ENCODE measurements at places on chromosomes 11 and 22.

- peak; percentile 92 for DNase-seq
Observed at GRCh38 chr11:47924184-47924691, 56.1 kb upstream of the PTPRJ start.

GRCh38 chr11:44244639-44245310, 65.2 kb downstream of the ALX4 start:
- DNase-seq, result no peak

DNA sequence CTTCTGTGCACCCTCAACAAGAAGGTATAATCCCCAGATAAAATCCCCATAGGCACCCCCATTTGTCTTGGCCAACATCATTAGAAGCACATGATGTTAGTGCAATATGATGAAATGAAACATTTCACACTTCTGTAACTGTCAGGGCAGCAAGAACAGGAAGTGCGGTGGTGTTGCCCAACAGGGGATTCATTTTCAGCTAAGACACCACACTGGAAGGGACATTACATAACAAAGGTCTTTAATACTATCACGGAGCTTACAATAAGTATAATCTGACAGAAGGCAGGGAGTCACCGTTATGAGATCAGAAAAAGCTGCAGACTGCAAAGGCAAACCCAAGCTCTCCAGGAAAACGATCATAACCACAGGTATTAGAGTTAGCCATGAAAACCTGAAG, 2.0 kb downstream of the OR52W1 start:
- no peak for DNase-seq

- DNase-seq, result no peak
Observed at GRCh38 chr11:134452026-134452837, 40.2 kb upstream of the B3GAT1 start.

DNA sequence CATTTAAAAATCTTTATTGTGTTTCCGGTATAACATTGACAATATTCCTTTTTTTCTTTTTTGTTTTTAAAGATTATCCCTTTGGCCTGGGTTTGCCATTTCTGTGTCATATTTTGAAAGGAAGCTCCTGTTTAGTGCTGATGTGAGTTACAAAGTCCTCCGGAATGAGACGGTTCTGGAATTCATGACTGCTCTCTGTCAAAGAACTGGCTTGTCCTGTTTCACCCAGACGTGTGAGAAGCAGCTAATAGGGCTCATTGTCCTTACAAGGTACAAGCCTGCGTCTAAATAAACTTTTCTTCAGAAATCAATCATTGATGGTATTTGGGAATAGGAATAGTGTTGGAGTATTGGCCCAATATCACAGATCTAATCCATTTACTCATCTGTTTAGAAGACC, 19.8 kb downstream of the PIWIL4 start:
- no peak for DNase-seq

- DNase-seq, result no peak
Observed at GRCh38 chr22:44479662-44480061, 18.4 kb downstream of the RTL6 start.

DNA sequence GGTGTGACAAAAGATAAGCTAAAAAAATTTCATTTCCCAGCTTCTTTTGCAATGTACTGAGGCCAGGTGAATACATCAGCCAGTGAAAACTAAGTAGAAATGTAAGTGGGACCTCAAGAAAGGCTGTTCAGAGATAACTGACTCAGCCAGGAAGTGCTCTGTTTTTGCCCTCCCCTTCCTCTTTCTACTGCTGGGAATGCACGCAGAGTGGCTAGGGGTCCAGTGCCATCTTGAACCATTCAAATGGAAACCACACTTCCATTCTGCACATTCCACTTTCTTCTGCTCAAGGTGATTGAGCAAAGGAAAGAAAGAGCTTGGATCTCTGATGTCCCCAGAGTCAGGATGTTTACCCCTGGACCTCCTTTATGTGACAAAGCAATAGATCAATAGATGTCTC, 27.8 kb upstream of the LMO2 start:
- DNase-seq, result no peak

DNA sequence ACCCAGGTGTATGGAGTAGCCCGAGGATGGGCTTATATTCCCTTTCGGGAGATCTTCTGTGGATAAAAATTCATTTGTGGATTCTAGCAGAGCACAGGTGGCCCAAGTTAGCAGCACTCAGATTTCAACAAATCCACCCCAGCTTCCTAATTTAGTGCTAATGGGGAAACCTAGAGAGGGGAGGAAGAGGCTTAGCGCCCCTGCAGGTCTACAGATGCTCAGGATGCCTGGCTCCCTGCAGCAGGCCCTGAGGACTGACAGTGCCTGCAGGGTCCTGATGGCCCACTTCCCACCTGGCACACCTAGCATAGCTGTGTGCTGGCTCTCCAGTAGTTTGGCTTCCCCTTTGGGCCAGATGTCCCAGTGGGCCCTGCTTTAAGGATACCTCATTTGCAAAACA, 6.5 kb downstream of the DGAT2 start:
- DNase-seq, result no peak

DNA sequence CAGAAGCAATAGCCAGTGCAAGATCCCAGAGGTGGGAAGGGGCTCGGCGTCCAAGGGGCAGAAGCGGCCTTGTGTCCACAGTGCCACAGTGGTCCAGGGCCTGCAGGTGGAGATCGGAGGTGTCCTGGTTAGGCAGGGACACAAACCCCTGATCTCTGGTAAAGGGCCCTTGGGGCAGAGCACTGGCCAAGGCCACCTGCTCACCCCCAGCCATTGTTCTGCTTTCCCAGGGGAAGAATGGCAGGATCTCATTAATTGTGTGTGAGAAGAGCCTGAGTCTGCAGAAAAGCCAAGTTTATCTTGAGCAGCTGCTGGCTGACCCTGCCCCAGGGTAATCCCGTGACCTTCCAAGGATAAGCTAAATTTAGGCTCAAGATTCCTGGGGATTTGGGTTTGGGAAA, 3.1 kb upstream of the CLDN5 start:
- no peak for DNase-seq

- no peak for DNase-seq
Observed at GRCh38 chr11:110327508-110327907, 31.1 kb upstream of the RDX start.

GRCh38 chr11:46615756-46616155, 1.3 kb downstream of the HARBI1 start:
- no peak for DNase-seq

- no peak for DNase-seq
Observed at GRCh38 chr11:57425565-57426438, 1.1 kb downstream of the SLC43A3 start.

- no peak for DNase-seq
Observed at GRCh38 chr22:17085277-17086181, 729 bp downstream of the IL17RA start.

GRCh38 chr22:46377525-46378425, 42.3 kb downstream of the TRMU start:
- peak; percentile 56 for DNase-seq

GRCh38 chr11:68293708-68294107, 18.7 kb upstream of the LRP5 start:
- DNase-seq, result no peak

DNA sequence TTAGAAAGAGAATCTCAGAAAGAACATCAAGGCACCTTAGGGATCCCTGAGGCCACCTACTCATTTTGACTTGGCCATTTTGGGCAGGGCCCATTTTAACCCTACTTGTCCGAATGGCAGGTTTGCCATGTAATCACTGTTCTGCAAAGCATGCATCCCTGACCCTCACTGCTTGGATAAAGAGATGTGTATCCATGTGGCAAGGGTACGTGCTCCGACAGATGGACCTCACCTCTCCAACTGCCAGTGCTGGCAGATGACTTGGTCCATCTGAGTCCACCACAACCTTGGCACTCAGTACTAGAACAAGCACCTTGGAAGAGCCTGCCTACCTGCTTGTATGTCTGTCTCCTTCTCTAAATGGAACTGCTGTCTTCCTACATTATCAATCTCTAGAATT, 139.4 kb downstream of the SPATA19 start:
- DNase-seq, result no peak

DNA sequence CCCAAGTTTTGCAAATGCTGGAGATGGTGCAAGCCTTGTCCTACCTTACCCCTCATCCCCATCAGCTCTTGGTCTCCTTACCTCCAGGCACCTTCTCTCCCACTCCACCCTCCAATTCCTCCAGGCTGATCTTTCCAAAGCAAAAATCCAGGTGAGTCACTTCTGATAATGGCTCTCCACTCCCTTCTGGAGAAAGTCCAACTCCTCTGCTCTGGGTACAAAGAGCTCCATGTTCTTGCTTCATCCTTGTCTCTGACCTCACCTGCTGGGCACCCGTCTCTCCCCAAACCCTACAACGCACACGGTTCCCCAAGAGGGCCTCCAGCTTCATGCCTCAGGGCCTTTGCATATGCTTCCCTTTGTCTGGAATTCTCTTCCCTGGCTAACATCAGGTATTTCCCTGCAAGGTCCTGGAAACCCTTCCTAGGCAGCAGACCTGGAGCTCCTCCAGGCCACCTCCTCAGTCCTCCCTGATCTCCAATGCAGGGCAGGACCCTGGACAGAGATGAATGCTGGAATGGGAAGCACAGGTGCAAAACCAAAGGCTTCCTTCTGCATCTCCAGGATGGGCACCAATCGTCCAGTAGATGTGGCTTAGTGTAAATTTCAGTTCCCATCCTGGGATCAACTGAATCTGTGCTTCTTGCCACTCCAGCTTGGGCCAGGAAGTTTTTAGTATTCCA, 22.7 kb downstream of the IFT27 start:
- no peak for DNase-seq

GRCh38 chr11:90476442-90477007, 253.7 kb upstream of the CHORDC1 start:
- peak; percentile 19 for DNase-seq

DNA sequence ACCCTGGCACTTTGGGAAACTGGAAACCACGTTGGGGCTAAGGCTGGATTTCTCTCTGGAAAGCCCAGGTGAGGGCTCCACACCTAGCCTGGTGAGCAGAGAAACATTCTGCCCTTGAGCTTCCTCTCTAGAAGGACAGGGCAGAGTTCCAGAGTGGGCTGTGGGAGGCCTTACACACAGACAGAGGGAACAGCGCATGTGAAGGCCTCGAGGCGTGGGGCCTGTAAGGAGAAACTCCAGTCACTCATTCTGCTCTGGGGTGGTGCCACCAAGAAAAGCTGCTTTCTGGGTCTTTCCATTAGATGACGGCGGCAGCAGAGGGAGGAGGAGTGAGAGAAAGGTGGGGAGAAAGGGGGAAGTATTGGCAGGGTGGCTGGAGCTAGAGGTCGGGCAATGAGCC, 183.1 kb downstream of the CHST1 start:
- DNase-seq, result no peak

DNA sequence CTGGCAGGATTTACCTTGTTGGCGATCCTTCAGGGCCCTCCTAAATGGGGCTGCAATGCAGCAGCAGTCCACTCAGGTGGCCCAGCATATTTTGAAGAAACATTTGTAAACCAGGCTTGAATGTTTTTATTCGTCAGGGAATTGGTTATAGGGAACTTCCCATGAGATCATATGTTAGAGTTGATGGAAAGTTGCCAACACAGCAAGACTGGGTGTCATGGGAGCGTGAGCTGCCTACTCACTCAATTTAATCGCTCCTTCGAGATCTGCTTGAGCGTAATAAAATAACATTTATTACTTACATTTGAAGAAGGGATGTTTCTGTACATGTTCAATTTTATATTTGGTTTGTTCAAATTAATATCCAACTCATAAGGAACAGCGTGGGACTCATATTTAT, 19.4 kb downstream of the OR2AT4 start:
- peak; percentile 80 for DNase-seq

DNA sequence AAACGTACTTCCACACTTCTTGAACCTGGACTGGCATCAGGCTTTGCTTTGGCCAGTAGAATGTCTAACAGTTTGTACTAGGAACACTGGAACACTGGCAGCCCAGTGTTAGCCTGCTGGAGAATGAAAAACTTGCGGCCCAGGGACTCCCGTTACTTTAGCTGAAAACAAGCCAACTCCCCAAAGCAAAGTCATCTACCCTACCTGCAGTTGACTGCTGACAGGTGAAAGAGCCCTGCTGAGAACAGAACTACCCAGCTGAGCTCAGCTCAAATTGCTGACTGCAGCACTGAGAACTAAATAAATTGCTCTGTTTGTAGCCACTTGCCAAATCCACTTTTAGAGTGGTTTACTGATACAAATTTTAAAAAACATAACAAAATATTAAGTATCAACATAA, 342.5 kb downstream of the LRRC4C start:
- no peak for DNase-seq

- DNase-seq, result no peak
Observed at GRCh38 chr11:128193615-128194014, 393.7 kb downstream of the ETS1 start.

DNA sequence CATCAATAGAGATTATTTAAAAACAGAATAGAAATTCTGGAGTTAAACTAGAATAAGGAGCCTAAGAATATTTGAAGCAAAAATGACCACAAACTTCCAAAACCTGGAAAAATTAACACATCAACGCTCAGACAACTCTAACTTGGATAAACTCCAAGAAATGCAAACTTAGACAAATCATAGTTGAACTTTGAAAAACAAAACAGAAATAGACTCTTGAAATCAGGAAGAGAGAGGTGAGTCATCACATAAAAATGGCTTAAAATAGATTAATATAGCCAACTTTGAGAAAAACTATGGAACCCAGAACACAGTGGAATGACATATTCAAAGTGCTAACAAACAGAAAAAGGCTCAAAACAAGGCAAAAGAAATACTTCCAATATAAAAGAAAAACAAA, 974.2 kb downstream of the JRKL start:
- DNase-seq, result peak; percentile 53

DNA sequence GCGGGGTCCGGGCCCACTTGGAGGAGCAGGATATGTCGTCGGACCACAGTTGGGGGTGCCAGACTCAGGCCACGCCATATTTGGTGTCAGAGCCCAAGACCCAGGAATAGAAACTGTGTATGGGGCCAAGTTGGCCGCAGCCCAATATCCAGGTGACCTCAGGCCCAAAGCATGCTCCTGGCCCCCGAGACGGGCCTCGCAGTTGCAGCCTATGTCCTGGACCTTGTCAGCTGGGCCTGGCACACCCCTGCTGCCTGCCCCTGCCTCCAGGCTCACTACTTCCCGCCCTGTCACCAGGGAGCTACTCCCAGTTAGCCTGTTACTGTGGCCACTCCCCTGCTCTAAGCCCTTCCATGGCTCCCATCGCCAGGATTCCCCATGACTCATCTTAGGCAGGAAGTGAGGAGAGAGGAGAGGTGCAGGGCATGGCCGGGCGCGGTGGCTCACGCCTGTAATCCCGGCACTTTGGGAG, 23.1 kb downstream of the A4GALT start:
- peak; percentile 15 for DNase-seq

DNA sequence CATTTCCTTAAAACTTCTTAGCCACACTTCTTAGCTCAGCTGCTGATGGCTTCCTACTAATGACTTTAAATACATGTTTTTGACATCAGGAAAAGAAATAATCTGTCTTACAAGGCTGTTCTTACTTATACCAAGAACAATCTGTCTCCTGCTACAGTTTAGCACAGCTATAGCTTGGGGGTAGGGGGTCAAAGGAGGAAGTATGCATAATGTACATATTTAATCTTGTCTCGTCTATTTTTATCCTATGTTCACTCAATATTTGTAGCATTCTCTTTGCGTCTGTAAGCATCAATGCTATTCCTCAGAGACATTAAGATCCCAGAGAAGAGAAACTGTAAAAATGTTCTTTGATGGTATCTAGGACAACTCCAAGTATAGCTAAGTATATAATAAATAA, 96.0 kb downstream of the KIRREL3 start:
- DNase-seq, result no peak

GRCh38 chr11:116849486-116849885, 12.1 kb upstream of the APOA1 start:
- DNase-seq, result no peak

All from kidney glomerular epithelial cell (primary cell).